Activated CD4-positive, alpha-beta T cell treated with anti-CD3 and anti-CD28 coated beads, Interleukin-2, amount 10 ng/mL, durations not matched to agents 24 days and 14 days (primary cell): ENCODE measurements at places on chromosomes 2 and 18. TPM values are rescaled to one million over a fixed set of nuclear protein-coding genes. Genes with fewer than 3 reads are reported as not detected.

DNA sequence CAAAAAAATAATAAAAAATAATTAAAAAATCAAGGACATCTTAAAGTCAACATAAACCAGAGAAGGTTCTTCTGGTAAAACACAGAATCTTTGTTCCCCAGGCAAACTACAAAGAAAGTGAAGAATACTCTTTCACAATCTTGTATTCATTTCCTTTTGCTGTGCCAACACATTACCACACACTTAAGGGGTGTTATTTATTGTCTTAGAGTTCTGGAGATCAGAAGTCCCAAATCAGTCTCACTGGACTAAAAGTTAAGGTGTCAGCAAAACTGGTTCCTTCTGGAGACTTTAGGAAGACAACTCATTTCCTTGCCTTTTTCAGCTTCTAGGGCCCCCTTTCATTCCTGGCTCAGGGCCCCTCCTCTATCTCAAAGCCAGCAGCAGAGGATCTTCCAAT is 12.2 kb upstream of the CAB39 start:
- no peak for DNase-seq
- peaks cover 16% of the 10 kb centered on the region for H3K4me1 ChIP-seq
- H3K27me3 ChIP-seq, result no peaks in the 10 kb centered on the region
- H3K4me3 ChIP-seq, result no peak overlapping the region
- H3K27ac ChIP-seq, result no peak overlapping the region

GRCh38 chr2:21415234-21415633 is 291.5 kb downstream of the TDRD15 start:
- H3K4me3 ChIP-seq, result no peak overlapping the region
- H3K27me3 ChIP-seq, result no peaks in the 10 kb centered on the region
- no peak overlapping the region for H3K27ac ChIP-seq
- no peaks in the 10 kb centered on the region for H3K36me3 ChIP-seq

GRCh38 chr2:84160453-84160852 is 298.6 kb downstream of the SUCLG1 start:
- peak; percentile 34 for DNase-seq
- no peaks in the 10 kb centered on the region for H3K4me1 ChIP-seq
- no peaks in the 10 kb centered on the region for H3K36me3 ChIP-seq
- no peaks in the 10 kb centered on the region for H3K27me3 ChIP-seq
- H3K4me3 ChIP-seq, result no peak overlapping the region

GRCh38 chr2:68744366-68744912 is 9.8 kb downstream of the ARHGAP25 start:
- no peaks in the 10 kb centered on the region for H3K27me3 ChIP-seq
- H3K27ac ChIP-seq, result peak overlapping the region; percentile 65
- no peak for DNase-seq

DNA sequence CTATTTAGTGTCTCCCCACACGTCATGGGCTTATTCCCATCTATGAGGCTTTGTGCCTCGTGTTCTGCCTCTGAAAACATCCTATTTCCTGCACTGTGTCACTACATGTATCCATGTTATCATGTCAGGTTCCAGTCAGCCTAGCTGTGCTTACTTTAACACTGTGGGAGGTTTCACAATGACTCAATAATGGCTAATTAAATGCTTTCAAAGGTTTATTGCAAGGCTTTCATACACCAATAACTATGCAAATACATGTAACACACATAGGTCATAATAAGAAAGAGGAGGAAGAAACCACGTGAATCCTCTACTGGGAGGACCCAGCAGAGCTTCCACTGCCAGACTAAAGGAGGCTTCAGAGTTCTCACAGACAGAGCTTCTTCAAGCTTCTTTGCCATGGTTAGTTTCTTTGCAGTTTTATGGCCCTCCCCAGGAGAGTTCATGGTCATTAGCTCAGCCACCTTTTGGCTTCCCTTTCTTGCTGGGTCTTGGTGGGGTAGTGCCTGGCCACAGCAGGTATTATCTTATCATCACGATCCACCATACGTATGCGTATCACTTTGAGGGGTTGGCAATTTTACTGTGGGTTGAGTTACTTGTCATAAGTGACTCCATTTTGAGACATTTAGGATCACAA is 5.1 kb upstream of the COLEC12 start:
- H3K27ac ChIP-seq, result no peak overlapping the region
- H3K36me3 ChIP-seq, result no peaks in the 10 kb centered on the region
- H3K4me1 ChIP-seq, result no peaks in the 10 kb centered on the region
- peaks cover 23% of the 10 kb centered on the region for H3K27me3 ChIP-seq
- no peak overlapping the region for H3K4me3 ChIP-seq

ZSWIM2 gene
- not detected in 2 replicates for total RNA-seq

GRCh38 chr2:181680055-181680936 is at the start of gene NEUROD1:
NEUROD1 (minus strand) TSS chr2:181680517; CDS start chr2:181678860, 1,657 bp downstream.
- DNase-seq, result peak; percentile 67
- peaks cover 81% of the 10 kb centered on the region for H3K27me3 ChIP-seq
- H3K4me3 ChIP-seq, result peak within 1 kb of the TSS; percentile 66

REG1B gene
- not detected in 2 replicates for total RNA-seq

DNA sequence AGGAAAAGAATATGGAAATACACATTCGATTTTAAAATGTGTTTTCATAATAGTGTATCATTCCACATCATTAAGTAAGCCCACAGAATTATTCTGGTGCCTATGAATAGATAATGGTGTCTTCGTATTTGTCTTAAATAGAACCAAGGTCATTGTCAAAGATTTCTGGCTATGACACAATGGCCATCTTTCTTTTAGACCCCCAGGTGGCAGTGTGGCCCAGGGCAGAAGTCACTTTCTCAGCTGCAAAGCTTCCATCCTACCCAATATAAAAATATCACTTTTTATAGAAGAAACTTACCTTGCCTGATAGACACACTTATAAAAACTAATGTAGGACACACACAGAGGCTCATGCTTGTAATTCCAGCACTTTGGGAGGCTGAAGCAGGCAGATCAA is 57.5 kb downstream of the ZRANB3 start:
- H3K4me1 ChIP-seq, result no peaks in the 10 kb centered on the region
- peak; percentile 68 for DNase-seq
- no peaks in the 10 kb centered on the region for H3K27me3 ChIP-seq
- no peaks in the 10 kb centered on the region for H3K36me3 ChIP-seq
- no peak overlapping the region for H3K27ac ChIP-seq

- no peaks in the 10 kb centered on the region for H3K36me3 ChIP-seq
- no peaks in the 10 kb centered on the region for H3K4me1 ChIP-seq
- no peak overlapping the region for H3K4me3 ChIP-seq
- H3K27me3 ChIP-seq, result peaks cover 5% of the 10 kb centered on the region
- DNase-seq, result no peak
These were observed 151.2 kb downstream of the NDUFA10 start for GRCh38 chr2:239873656-239874635.

DNA sequence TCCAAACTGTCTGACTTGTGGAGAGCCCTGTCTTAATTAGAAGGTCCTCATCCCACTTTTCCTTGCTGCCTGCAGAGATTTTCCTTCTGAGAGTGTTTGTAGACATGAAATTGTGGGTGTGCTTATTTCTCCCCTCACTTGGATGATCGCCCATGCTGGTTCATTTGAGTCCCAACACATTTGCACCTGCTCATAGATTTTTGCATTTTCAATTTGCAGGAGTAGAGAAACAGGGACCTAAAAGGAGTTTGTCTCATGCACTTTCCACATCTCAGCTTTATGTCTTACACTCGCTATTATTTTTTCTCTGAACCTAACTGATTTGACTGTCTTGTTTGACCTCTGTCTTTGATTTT is 33.2 kb upstream of the FHL2 start:
- no peak overlapping the region for H3K4me3 ChIP-seq
- H3K27me3 ChIP-seq, result peaks cover 12% of the 10 kb centered on the region
- no peaks in the 10 kb centered on the region for H3K36me3 ChIP-seq
- DNase-seq, result no peak
- H3K27ac ChIP-seq, result no peak overlapping the region

IL36B gene
- total RNA-seq, result not detected in 2 replicates

GRCh38 chr2:83650161-83650560 is 808.9 kb downstream of the SUCLG1 start:
- DNase-seq, result no peak
- no peaks in the 10 kb centered on the region for H3K36me3 ChIP-seq
- H3K4me3 ChIP-seq, result no peak overlapping the region
- no peak overlapping the region for H3K27ac ChIP-seq
- no peaks in the 10 kb centered on the region for H3K4me1 ChIP-seq
- H3K27me3 ChIP-seq, result no peaks in the 10 kb centered on the region

GRCh38 chr2:19876751-19877150 is 25.0 kb downstream of the TTC32 start:
- no peak overlapping the region for H3K27ac ChIP-seq
- H3K4me3 ChIP-seq, result no peak overlapping the region
- H3K4me1 ChIP-seq, result no peaks in the 10 kb centered on the region
- no peaks in the 10 kb centered on the region for H3K27me3 ChIP-seq

DSC2 gene
- not detected in 2 replicates for total RNA-seq

TSPYL6 gene
- total RNA-seq, result not detected in 2 replicates

DNA sequence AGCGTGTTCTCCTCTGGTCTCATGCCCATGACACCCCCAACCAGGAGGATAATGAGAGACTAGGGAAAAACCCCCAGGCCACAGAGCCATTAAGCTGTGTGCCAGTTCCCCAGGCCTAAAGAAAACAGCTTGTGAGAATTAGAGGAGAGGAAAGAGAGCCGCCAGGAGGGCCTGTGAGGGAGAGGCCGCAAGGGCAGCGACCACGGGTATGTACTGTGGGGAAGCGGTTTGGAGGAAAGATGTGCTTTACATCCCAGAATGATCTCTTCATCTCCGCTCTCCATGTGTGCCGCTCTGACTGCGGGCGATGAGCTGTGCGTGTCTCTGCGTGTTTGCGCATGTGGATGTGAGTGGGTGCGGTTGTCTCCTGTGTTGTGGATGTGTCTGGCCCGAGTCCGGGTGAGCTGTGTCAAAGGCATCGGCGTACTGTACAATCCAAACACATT is 82.9 kb downstream of the DYSF start:
- H3K27me3 ChIP-seq, result peaks cover 3% of the 10 kb centered on the region
- H3K27ac ChIP-seq, result no peak overlapping the region
- DNase-seq, result no peak
- H3K4me3 ChIP-seq, result no peak overlapping the region
- peaks cover 2% of the 10 kb centered on the region for H3K4me1 ChIP-seq
- no peaks in the 10 kb centered on the region for H3K36me3 ChIP-seq

DNA sequence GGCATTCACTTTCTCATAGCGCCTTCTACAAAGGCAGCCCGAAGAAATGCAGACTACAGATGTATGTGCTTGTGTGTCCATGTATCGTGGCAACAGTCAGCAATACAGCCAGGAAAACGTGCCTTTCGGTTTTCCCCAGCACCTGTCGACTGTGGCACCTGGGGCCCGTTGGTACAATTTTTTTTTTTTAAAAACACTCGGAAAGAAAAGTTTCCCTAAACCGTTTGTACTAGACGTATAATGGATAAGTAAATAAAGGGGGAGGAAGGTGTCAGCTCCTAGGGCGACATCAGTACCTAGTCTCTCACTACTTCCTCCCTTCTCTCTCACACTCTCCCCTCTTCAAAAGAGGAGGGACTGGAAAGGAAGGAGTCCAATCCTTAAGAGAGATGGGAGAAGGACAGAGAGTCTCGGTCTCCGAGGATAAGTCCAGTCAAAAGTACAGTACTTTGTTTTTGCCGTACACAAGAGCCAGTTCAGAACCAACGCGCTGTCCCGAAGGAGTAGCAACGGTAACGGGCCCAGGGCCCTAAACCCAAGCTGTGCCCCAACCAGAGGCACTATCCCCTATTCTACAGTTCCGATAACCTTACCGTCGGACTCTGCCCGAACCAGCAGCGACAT is 759 bp downstream of the PPP4R3B start:
- H3K36me3 ChIP-seq, result peaks cover 36% of the 10 kb centered on the region
- no peak overlapping the region for H3K4me3 ChIP-seq
- H3K4me1 ChIP-seq, result peaks cover 34% of the 10 kb centered on the region
- no peaks in the 10 kb centered on the region for H3K27me3 ChIP-seq
- no peak overlapping the region for H3K27ac ChIP-seq

- no peak overlapping the region for H3K27ac ChIP-seq
- no peak for DNase-seq
- peaks cover 54% of the 10 kb centered on the region for H3K27me3 ChIP-seq
- no peaks in the 10 kb centered on the region for H3K36me3 ChIP-seq
- H3K4me3 ChIP-seq, result peak overlapping the region; percentile 63
- peaks cover 11% of the 10 kb centered on the region for H3K4me1 ChIP-seq
These were observed 655 bp downstream of the RND3 start for GRCh38 chr2:150486539-150487484.

RNF152 gene
- 0.37 and 0.92 TPM in 2 replicates for total RNA-seq

CPO gene
- total RNA-seq, result not detected in 2 replicates

GRCh38 chr2:2613279-2614199 is 282.5 kb upstream of the MYT1L start:
- H3K27ac ChIP-seq, result peak overlapping the region; percentile 82
- peak overlapping the region; percentile 84 for H3K4me3 ChIP-seq
- peak; percentile 97 for DNase-seq
- peaks cover 13% of the 10 kb centered on the region for H3K27me3 ChIP-seq
- H3K36me3 ChIP-seq, result peaks cover 3% of the 10 kb centered on the region

DNA sequence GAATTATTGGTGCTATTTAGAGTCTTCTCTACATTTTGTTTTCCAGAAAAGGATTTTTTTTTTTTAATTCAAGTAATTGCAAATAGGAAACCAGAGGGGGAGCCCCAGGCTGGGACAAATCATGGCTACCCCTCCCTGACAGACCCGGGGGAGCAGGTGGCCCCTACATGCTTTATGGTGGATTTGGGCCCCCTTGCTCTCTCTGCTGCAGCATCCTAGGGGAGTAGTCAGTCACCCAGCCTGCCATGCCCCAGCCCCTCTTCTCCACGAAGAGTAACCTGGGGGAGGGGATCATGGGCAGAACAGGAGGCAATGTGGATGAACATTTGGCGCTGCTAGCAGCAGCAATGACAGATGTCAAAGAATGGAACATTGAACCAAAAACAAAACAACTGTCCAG is 4.6 kb downstream of the C2orf81 start:
- peak overlapping the region; percentile 34 for H3K27ac ChIP-seq
- H3K27me3 ChIP-seq, result peaks cover 13% of the 10 kb centered on the region
- no peak for DNase-seq
- peaks cover 24% of the 10 kb centered on the region for H3K4me1 ChIP-seq

- DNase-seq, result no peak
- peaks cover 2% of the 10 kb centered on the region for H3K36me3 ChIP-seq
- peaks cover 38% of the 10 kb centered on the region for H3K4me1 ChIP-seq
- peak overlapping the region; percentile 87 for H3K27ac ChIP-seq
- H3K27me3 ChIP-seq, result no peaks in the 10 kb centered on the region
- H3K4me3 ChIP-seq, result peak overlapping the region; percentile 63
These were observed 14.8 kb upstream of the CTLA4 start for GRCh38 chr2:203852760-203853159.

- no peak overlapping the region for H3K4me3 ChIP-seq
- H3K36me3 ChIP-seq, result no peaks in the 10 kb centered on the region
- no peaks in the 10 kb centered on the region for H3K4me1 ChIP-seq
- H3K27ac ChIP-seq, result no peak overlapping the region
- no peak for DNase-seq
- H3K27me3 ChIP-seq, result no peaks in the 10 kb centered on the region
These were observed 31.2 kb downstream of the ITGB1BP1 start for GRCh38 chr2:9391961-9392720.
